ENCODE measurements at places on chromosomes 7 and 10.

GRCh38 chr7:92781117-92781720 is 55.2 kb downstream of the CDK6 start:
- DNase-seq, result no peak

DNA sequence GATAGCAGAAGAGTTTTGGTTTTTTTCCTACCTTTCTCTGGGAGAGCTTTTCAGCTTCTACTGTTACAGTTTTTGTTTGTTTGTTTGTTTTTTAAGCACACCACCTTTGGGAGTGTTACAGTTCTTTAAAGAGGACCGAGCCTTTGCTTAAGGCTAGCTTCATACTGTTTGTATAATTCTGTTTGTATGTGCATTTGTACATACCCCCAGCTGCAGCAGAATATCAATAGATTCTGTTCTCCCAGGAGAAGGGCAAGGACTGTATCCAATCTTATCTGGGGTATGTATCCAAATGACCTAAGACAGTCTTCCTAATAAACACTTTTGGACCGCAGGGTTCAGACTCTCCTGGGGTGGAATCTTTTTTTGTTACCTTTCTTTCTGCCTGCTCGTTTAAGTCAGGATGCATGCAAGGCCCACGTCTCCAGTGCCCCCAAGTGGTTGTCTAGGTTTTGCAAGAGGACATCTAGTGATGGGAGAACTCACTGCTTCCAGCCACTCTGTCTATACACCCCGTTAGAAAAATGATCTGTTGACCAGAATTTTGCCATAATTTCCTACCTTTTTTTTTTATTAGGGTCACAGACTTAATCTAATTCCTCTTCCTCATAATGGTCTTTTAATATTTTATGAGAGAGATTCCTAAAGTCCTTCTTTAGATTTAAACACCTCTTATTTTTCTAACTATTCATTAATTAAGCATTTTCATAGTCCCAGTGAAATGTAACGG is 23.9 kb downstream of the NRF1 start:
- DNase-seq, result peak; percentile 62

DNA sequence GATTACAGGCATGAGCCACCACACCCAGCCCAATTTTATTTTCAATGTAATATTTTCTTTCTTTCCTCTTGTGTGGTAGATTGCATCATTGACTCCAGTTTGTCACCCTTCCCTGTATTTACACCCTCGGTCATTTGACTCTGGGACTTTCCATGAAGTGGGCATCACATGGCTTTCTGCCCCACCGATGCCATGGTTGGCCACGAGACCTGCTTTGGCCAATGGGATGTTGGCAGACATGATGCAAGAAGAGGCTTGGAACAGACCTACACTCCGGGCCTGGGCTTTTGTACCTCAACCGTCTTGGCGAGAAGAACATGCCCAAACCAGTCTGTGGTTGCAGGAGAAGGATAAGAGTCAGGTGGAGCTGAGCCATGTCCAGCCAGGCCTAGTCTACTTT is 38.8 kb upstream of the CACUL1 start:
- peak; percentile 94 for DNase-seq

GRCh38 chr10:68696018-68696417 is 25.0 kb upstream of the CCAR1 start:
- no peak for DNase-seq

- DNase-seq, result peak; percentile 63
These were observed 97.7 kb upstream of the CDK6 start for GRCh38 chr7:92934096-92934495.

DNA sequence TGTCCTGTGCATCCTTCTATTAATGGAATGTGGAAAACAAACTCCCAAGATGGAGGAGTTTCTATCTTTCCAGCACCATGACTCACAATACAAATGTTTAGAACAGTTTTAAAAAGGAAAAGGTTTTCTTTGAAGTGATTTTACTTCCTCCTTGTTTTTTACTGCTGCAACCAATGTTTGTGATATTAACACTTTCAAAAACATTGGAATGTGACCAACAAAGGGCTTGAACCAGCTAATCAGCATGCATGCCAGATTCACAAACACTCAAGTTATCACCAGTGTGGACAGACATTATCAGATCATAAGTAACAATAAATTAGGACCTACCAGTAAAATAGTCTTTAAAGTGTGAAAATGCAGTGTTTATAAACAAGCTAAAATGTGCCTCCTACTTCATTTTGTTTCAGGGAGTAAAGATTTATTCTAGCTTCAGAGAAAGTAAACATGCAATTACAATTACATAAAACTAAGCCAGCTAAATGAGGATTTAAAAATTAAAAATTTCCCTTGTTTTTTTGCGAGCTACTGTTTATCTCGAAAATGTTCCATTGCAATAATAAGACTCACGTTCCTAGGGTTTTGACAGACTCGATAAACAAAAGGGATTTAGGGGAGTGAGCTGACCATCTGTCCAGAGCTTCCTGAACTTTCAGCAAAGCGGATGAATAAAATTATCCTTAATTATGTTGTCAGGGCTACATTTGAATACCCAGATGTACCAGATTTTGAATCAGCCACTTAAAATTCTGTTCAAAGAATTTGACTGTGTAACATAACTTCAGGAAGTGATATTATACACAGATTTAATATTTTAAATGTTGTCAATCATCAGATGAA is 29.8 kb downstream of the CPVL start:
- no peak for DNase-seq

DNA sequence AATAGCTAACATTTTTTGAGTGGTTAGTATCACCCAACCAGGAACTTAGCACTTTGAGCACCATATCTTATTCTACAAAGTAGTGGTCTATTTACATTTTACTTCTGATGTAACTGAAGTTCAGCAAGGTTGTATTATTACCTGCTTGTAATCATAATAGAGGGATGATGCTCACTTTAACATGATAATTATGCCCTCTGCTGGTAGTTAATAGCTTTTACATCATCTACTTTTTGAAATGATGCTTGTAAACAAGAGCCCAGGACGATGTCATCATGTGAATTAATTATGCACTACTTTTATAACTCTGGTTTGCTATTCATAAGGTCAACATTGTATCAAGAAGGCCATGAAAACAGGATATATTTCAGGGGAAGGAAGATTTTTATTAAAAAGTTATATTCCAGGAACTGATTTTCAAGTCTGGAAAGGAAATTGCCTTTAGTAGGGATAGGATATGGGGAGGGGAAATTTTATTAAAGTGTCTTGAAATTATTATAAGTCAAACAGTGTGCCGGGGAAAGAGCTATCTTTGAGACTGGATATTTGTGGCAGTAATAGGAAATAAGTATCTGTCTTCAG is 80.3 kb upstream of the SCIN start:
- DNase-seq, result peak; percentile 14

DNA sequence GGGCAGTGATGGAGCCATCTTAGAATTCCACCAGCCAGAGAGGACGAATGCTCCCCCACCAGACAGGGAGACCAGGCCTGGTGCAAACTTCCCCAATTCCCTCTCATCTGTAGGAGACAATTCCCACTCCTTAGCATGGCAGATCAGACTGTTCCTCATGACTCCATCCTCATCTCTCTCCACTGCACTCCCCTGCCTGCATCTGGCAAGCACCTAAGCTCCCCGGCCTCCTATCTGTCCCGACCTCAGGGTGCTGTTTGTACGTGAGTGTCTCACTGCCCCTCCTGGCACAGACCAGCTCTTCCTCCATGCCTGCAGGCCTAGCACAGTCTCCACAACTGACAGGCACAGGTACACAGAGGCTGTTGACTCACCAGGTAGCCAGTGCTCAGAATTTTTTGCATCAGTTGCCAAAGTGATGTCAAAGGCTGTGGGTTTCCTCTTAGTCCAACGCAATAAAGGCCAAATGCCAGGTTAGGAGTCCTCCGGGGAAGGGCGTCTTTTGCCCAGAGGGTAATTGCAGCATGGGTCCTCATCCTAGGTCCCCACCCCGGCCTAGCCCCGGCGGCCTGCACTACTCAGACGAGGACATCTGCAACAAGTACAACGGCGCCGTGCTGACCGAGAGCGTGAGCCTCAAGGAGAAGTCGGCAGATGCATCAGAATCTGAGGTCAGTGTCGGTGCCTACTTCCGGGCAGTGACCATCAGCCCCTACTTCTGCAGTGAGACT is 436.8 kb upstream of the FOXK1 start:
- DNase-seq, result peak; percentile 41

GRCh38 chr7:78062214-78062613 is 263.6 kb downstream of the PHTF2 start:
- no peak for DNase-seq

DNA sequence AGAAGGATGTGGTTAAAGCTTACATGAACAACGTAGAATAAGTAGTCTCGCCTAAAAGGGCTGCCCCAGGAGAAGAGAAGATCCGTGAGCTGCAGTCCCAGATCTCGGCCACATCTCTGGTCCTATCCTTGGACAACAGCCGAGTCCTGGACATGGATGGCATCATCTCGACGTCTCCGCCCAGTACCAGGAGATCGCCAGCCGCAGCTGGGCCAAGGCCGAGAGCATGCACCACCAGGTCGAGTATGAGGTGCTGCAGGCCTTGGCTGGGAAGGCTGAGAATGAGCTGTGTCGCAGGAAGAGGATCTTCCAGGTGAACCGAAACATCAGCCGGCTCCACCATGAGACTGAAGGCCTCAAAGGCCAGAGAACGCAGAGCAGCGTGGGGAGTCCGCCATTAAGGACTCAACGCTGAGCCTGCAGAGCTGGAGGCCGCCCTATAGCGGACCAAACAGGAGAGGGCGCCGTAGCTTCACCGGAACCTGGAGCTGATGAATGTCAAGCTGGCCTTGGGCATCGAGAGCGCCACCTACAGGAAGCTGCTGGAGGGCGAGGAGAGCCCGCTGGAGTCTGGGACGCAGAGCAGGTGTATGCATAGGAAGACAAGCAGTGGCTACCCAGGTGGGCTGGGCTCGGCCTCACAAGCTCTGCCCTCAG is 22.2 kb downstream of the LIPK start:
- DNase-seq, result peak; percentile 3

GRCh38 chr7:77714195-77714594 is 17.9 kb downstream of the RSBN1L start:
- DNase-seq, result no peak

DNA sequence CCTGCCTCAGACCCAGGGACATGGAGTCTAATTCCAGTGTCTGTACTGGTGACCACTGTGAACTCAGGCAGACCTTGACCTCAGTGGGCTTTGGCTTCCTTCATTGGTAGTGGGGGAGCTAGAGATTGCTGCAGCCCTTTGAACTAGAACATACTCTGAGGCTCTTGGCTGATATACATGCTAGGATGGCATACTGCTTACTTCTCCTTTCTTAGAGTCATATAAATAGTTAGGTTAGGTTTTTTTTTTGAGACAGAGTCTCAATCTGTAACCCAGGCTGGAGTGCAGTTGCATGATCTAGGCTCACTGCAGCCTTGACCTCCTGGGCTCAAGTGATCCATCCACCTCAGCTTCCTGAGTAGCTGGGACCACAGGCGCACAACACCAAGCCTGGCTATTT is 49.7 kb downstream of the TMEM178B start:
- no peak for DNase-seq

GRCh38 chr10:29157321-29157720 is 131.5 kb upstream of the LYZL1 start:
- no peak for DNase-seq

- DNase-seq, result peak; percentile 74
These were observed 11.9 kb upstream of the LRRC27 start for GRCh38 chr10:132319853-132320653.

GRCh38 chr7:139124084-139124914 is 14.8 kb upstream of the ZC3HAV1 start:
- no peak for DNase-seq

GRCh38 chr10:100895346-100895745 is 17.4 kb upstream of the SLF2 start:
- no peak for DNase-seq

- DNase-seq, result no peak
These were observed 384.1 kb upstream of the CNTNAP2 start for GRCh38 chr7:145732521-145732920.

- no peak for DNase-seq
These were observed 7.4 kb downstream of the KEL start for GRCh38 chr7:142954680-142955268.

GRCh38 chr7:47782792-47783191 is 165.5 kb downstream of the PKD1L1 start:
- DNase-seq, result peak; percentile 84

- DNase-seq, result peak; percentile 45
These were observed 71.3 kb downstream of the CPEB3 start for GRCh38 chr10:92219559-92219958.

DNA sequence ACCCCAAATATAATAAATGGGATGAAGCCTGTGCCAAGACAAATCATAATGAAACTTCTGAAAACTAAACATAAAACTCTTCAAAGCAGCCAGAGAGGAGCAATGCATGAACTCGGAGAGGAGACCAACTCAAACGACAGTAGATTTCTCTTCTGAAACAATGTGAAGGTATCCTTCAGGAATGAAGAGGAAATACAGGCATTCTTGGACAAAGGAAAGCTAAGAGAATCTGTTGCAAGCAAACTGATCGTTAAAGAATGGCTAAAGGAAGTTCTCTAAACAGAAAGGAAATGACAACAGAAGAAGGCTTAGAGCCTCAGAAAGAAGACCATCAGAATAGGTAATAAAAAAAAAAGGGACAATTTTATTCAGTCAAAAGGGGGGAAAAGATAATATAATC is 6.6 kb downstream of the GNA12 start:
- DNase-seq, result no peak

DNA sequence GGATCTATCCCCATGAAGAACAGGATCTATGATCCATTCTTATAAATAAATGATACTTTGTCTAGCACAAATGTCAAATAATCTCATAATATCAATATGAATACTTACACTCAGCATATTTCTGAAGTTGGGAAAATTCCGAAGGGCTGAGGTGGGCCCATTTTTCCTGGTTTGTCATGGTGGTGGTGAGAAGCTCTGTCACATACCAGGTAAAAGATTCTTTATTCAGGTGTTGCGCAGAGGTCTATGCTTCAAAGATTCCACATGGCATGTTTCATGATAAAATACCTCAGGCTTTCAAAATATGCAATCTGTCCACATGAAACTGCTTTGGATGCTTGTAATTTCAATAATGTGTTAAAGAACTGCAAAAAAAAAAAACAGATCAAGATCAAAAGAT is 61.5 kb downstream of the DGKB start:
- DNase-seq, result no peak

GRCh38 chr10:72274213-72274729 is 547 bp downstream of the DDIT4 start:
- no peak for DNase-seq

DNA sequence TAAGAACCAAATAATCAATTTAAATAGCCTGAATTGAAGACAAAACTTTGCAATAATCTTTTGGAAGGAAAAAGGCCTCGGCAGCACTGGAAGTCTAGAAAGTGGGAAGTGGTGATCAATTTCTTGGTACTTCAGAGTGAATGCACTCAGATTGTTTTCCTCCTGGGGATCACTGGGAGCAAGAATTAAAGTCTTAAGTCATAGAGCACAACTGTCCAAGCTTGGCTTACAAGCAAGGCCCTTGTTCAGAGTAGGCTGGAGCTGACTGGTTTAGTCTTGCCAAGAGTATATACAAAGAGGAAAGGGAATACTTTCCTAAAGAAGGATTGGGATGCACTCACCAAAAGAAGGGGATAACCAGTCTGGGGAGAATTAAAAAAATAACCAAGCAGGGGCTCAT is 637.1 kb downstream of the CCSER2 start:
- DNase-seq, result no peak

GRCh38 chr10:132712743-132713142 is 73.2 kb downstream of the NKX6-2 start:
- DNase-seq, result no peak

All from mammary epithelial cell (primary cell).